CD4-positive, alpha-beta T cell (primary cell): ENCODE measurements at places on chromosomes 12 and 14.
A peak's percentile ranks its signal among the peaks of the same experiment; 100 is the strongest.

GRCh38 chr14:60721326-60722106, 2.6 kb downstream of the SIX4 start:
- no peak overlapping the region for H3K27ac ChIP-seq
- H3K27me3 ChIP-seq: peaks cover 55% of the 10 kb centered on the region
- H3K36me3 ChIP-seq: no peaks in the 10 kb centered on the region
- peak overlapping the region; percentile 62 for H3K4me3 ChIP-seq
- H3K4me1 ChIP-seq: peaks cover 35% of the 10 kb centered on the region

- no peaks in the 10 kb centered on the region for H3K36me3 ChIP-seq
- no peak overlapping the region for H3K4me3 ChIP-seq
- no peak overlapping the region for H3K27ac ChIP-seq
- H3K4me1 ChIP-seq: no peaks in the 10 kb centered on the region
- no peak for DNase-seq
- no peaks in the 10 kb centered on the region for H3K27me3 ChIP-seq
Measured at GRCh38 chr12:79454338-79454843, 236.4 kb downstream of the PAWR start.

GRCh38 chr12:75525263-75525662, 13.9 kb upstream of the KRR1 start:
- H3K36me3 ChIP-seq: no peaks in the 10 kb centered on the region
- H3K4me3 ChIP-seq: no peak overlapping the region
- DNase-seq: no peak
- no peaks in the 10 kb centered on the region for H3K4me1 ChIP-seq

DNA sequence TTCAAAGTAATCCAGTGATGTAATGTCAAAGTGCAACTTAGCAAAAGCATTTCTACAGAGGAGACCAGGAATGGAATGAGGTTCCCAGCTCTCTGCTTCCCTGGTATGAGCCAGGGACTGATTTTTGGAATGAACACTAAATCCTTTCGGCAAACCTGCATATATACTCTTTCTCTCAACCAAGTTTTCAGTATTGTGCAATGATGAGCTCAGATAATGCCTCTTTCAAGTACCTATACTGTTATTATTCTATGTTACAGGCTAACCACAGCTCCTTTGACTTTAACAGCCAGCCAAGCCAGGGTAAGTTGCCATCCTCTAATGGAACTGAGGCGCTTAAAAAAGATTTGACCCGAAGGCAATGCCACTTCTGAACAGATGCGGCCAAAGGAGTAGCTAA, 104.9 kb upstream of the FSCB start:
- no peak overlapping the region for H3K27ac ChIP-seq
- no peak for DNase-seq
- H3K36me3 ChIP-seq: no peaks in the 10 kb centered on the region

DNA sequence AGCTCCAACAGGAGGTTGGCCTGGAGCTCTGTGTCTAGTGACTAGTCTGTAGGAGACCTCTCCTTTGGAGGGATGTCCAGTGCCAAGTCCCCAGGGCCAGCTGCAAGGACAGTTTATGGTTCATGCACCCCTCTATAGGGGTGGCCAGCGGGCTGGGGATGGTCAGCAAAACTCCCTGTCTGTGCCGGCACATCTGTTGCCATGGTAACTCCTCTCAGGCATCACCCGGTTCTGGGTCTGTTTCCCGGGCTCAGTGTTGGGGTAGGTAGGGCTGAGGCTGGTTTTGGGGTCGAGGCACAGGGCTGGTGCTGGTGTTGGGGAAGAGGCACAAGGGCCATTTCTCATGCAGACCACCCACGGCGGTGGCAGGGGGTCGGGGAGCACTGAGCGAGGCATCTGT, 196.8 kb downstream of the RBM19 start:
- no peaks in the 10 kb centered on the region for H3K36me3 ChIP-seq
- H3K27ac ChIP-seq: no peak overlapping the region
- peaks cover 3% of the 10 kb centered on the region for H3K27me3 ChIP-seq
- H3K4me1 ChIP-seq: no peaks in the 10 kb centered on the region

GRCh38 chr14:73457041-73457923, 1.1 kb downstream of the NUMB start:
- no peaks in the 10 kb centered on the region for H3K36me3 ChIP-seq
- peak overlapping the region; percentile 98 for H3K4me3 ChIP-seq
- H3K27ac ChIP-seq: no peak overlapping the region
- peaks cover 28% of the 10 kb centered on the region for H3K4me1 ChIP-seq
- H3K27me3 ChIP-seq: no peaks in the 10 kb centered on the region

DNA sequence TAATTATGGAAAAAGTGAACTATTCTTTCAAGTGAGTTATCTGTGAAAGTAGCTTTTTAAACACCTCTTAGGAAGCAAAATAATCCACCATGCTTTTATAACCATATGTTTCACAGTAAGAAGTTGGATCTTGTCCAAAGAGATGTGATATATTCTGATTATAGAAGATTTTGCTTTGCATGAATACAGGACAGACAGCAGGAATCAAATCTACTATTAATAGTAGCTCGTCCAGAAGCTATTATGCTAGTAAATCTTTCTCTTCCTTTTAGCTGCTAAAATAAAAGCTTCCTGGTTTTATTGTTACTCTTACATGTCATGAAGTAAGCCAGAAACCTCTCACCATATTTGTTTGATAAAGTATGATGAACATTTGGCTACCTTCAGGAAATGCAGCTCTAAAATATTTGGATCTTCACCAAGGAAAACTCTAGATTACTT, 257.0 kb downstream of the IPO8 start:
- no peak overlapping the region for H3K4me3 ChIP-seq
- no peaks in the 10 kb centered on the region for H3K4me1 ChIP-seq
- H3K36me3 ChIP-seq: no peaks in the 10 kb centered on the region
- no peak for DNase-seq

DNA sequence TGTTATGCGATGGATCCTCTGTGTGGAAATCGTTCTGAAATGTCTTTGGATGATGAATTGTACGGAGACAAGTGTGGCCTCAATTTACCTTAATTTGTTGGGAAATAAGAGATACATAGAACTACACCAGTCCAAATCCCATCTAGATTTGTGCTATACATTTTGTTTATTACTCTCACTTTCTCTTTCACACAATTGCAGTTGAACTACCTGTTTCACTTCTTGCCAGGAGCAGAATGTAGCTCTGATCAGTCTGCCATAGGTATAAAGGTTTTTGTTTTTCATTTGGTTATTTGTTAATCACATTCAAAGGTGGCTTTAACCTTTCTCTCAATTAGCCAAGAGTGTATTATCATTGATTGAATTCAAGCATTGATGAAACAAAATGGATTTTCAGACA, 268.2 kb downstream of the SNAPC1 start:
- no peaks in the 10 kb centered on the region for H3K36me3 ChIP-seq
- H3K4me3 ChIP-seq: no peak overlapping the region
- DNase-seq: no peak

DNA sequence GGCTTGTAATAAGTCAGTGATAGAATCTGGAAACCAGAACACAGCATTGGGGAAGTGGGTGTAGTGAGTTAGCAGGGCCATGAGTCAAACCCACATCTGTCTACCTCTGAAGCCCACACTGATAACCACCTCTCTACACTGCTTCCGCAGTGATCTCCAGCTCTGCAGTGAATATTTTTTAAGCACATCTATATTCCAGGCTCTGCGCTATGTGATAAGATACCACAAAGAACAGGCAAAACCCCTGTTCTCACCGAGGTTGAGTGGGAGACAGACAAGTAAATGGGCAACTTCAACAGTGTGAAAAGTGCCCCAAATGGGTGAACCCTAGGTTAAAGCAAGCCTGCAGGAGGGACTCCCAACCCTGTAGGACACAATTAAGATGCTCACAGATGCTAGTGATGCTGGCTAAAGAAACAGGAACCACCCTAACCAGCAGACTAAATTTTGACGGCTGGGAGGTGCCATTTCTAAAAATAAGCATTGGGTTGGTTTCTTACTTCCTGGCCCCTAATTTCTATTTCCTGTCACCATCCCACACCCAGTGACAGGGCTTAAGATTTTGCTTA, 375.0 kb downstream of the DPF3 start:
- H3K4me3 ChIP-seq: peak overlapping the region; percentile 4
- H3K36me3 ChIP-seq: no peaks in the 10 kb centered on the region
- no peaks in the 10 kb centered on the region for H3K27me3 ChIP-seq

- peaks cover 71% of the 10 kb centered on the region for H3K4me1 ChIP-seq
- H3K27ac ChIP-seq: no peak overlapping the region
- no peak for DNase-seq
- H3K4me3 ChIP-seq: no peak overlapping the region
- H3K36me3 ChIP-seq: peaks cover 11% of the 10 kb centered on the region
- H3K27me3 ChIP-seq: no peaks in the 10 kb centered on the region
Measured at GRCh38 chr12:11658791-11659190, 9.3 kb downstream of the ETV6 start.

- H3K4me3 ChIP-seq: no peak overlapping the region
- H3K27ac ChIP-seq: no peak overlapping the region
- DNase-seq: no peak
- H3K27me3 ChIP-seq: no peaks in the 10 kb centered on the region
Measured at GRCh38 chr14:98369344-98369743, 902.7 kb downstream of the BCL11B start.

DNA sequence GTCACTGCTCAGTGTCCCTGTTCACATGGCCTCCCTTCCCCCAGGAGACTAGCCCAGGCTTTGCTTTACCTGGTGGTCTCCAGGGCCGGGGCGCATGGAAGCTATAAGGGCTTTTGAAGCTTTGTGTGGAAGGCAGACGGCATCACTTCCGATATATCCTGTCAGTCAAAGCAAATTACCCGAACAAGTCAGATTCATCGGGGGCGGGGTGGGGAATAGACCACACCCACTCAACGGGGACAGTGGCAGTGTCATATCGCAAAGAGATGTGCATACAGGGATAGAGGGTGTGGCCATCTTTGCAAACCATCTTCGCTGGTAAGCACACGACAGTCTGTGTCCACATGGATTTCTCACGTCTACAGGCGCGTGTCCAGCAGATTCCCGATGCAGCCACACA, 127.3 kb downstream of the GLT1D1 start:
- no peak overlapping the region for H3K27ac ChIP-seq
- no peak for DNase-seq
- peaks cover 6% of the 10 kb centered on the region for H3K27me3 ChIP-seq
- no peaks in the 10 kb centered on the region for H3K36me3 ChIP-seq
- H3K4me3 ChIP-seq: no peak overlapping the region

- peaks cover 87% of the 10 kb centered on the region for H3K4me1 ChIP-seq
- peaks cover 45% of the 10 kb centered on the region for H3K36me3 ChIP-seq
- no peaks in the 10 kb centered on the region for H3K27me3 ChIP-seq
- peak; percentile 65 for DNase-seq
Measured at GRCh38 chr14:91349481-91350074, 68.0 kb downstream of the CCDC88C start.

GRCh38 chr14:32252030-32252670, 49.1 kb upstream of the RNU6-8 start:
- no peaks in the 10 kb centered on the region for H3K36me3 ChIP-seq
- peak; percentile 62 for DNase-seq
- no peak overlapping the region for H3K27ac ChIP-seq
- peaks cover 2% of the 10 kb centered on the region for H3K4me1 ChIP-seq
- H3K4me3 ChIP-seq: no peak overlapping the region

DNA sequence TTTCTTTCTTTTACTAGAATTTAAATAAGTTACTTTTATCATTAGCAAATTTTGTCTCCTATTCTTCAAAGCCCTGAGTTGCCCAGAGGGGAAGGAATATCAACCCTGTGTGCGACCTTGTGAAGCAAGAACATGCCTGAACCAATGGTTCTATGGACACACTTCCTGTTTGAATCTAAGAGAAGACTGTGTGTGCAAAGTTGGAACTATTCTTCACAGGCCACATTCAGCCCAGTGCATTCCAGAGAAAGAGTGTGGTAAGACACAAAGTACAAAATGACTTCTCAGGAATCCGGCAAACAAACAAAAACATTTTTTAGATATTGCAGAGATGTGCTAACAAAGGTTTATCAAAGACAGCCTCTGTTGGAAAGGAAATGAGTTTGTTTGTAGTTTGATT, 90.8 kb upstream of the PTPRQ start:
- H3K4me1 ChIP-seq: no peaks in the 10 kb centered on the region
- DNase-seq: no peak
- H3K36me3 ChIP-seq: no peaks in the 10 kb centered on the region
- H3K27me3 ChIP-seq: no peaks in the 10 kb centered on the region
- H3K4me3 ChIP-seq: no peak overlapping the region
